NCI-H345 (cell line): ENCODE measurements at places on chromosomes 5 and 9.

DNA sequence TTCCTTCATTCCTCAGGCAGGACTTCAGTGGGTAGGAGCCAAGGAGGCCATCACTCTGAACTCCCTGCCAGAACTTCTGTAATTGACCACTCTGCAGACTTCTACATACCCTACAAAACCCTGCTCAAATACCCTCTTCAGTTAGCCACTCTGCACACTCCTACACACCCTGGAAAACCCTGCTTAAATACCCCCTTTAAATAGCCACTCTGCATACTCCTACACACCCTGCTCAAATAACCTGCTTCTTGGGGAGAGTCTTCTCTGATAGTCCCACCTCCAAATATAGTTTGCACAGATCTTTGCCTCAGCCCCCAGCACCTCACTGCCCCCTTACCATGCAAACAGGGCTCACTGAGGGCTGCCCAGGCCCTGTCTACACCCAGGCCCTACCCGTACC lies 18.6 kb upstream of the CARD19 start:
- no peak for DNase-seq

GRCh38 chr9:5468850-5469249 lies 18.5 kb downstream of the CD274 start:
- no peak for DNase-seq

- no peak for DNase-seq
These were observed 64.6 kb downstream of the CAST start for GRCh38 chr5:96726802-96727201.

GRCh38 chr5:6553972-6554371 lies 78.9 kb downstream of the NSUN2 start:
- DNase-seq, result no peak

DNA sequence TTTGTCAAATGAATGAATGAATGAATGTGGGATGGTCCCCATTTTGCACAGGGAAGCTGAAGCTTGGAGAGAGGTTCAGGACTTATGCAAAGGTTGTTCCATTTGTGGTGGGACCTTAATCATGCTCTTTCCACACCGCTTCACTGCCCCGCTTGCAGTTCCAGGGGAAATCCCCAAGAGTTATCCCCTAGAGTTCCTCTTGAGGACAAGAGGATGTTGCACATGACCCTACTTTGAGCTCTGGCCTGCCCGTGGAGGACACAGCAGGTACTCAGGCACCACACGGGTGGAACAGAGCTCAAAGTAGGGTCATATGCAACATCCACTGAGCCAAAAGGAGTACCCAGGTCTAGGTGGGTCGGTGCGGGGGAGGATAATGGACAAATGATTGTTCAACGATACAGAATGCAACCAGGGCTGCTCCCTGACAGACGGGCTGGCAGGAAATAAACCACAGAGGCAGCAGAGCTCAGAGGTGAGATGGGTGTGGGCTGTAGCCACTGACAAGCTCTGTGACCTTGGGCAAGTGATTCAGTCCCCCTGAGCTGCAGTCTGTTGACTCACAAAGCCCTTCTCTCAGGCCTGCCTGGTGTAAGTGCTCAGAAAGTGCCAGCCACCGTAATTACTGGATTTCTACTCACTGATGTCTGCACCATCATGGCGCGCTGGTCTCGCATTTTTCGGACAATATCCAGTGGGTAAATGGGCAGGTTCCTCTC lies 60.3 kb upstream of the EPB41L4B start:
- no peak for DNase-seq

DNA sequence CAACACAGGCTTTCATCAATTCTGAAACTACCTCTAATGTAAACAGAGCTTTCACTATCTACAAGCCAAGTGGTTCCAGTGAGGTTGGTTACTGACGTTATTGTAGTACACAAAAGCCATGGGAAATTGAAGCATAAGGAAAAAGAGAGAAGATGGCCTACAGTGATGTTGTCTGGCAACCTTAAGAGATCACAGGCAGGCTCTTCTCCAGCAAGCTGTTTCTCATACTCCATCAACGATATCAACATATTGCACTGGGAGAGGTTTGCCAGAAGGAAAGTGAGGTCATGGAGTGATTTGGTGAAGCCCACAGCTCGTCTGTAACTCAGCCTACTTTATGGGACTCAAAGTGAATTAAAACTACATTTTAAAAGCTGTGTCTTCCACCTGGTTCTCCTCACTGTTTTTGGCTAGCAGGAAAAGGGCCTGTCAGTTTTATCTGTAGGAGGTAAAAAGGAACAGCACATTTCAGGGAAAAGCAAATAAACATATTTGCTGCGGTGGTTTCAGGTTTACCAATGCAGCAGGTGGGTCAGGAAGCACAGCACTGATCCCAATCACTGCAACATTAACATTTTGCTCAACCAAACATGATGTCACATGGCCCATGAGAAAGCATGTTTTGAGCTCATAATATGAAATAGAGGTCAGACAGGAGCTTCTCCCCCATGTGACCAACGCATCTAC lies 72.9 kb downstream of the ARSB start:
- DNase-seq, result peak; percentile 51

- no peak for DNase-seq
These were observed 106.8 kb downstream of the CCDC192 start for GRCh38 chr5:127810017-127810416.

GRCh38 chr9:133149130-133150015 lies 14.3 kb downstream of the GBGT1 start:
- DNase-seq, result peak; percentile 92

- DNase-seq, result peak; percentile 62
These were observed 852 bp downstream of the ARHGEF37 start for GRCh38 chr5:149581931-149582768.

- no peak for DNase-seq
These were observed 227.3 kb downstream of the KDM4C start for GRCh38 chr9:6984941-6985578.
